ENCODE measurements at places on chromosomes 1 and 21. TPM values are rescaled to one million over a fixed set of nuclear protein-coding genes. Genes with fewer than 3 reads are reported as not detected.

TNFRSF25 gene
- total RNA-seq = 6.7 TPM

CTSS gene
- total RNA-seq = 71.5 TPM

TMEM82 gene
- not detected for total RNA-seq

FAM177B gene
- total RNA-seq = not detected

LINGO4 gene
- total RNA-seq = not detected

PTAFR gene
- total RNA-seq = 0.09 TPM

BCAS2 gene
- total RNA-seq = 35.9 TPM

CA14 gene
- not detected for total RNA-seq

MRPL55 gene
- total RNA-seq = 32.7 TPM

RXFP4 gene
- not detected for total RNA-seq

LRRC53 gene
- total RNA-seq = not detected

AHCTF1 gene
- total RNA-seq = 32.1 TPM

TYW3 gene
- total RNA-seq = 12.0 TPM

LCE1D gene
- not detected for total RNA-seq

CASZ1 gene
- total RNA-seq = 3.2 TPM

PIGV gene
- 7.2 TPM for total RNA-seq

BATF3 gene
- 1.1 TPM for total RNA-seq

SPRR2B gene
- total RNA-seq = not detected

SH2D2A gene
- not detected for total RNA-seq

S100PBP gene
- total RNA-seq = 15.6 TPM

ANKRD13C gene
- total RNA-seq = 28.2 TPM
